GM13977 (cell line): ENCODE measurements at places on chromosomes 5 and 9.

- DNase-seq: no peak
These were observed 441.5 kb downstream of the DNAH5 start for GRCh38 chr5:13503017-13503416.

- DNase-seq: peak; percentile 53
These were observed 24.3 kb downstream of the CPLX2 start for GRCh38 chr5:175895686-175896102.

GRCh38 chr5:91058575-91058974, 324.5 kb downstream of the ARRDC3 start:
- no peak for DNase-seq

GRCh38 chr5:56440871-56441740, 208.0 kb upstream of the ANKRD55 start:
- DNase-seq: no peak

DNA sequence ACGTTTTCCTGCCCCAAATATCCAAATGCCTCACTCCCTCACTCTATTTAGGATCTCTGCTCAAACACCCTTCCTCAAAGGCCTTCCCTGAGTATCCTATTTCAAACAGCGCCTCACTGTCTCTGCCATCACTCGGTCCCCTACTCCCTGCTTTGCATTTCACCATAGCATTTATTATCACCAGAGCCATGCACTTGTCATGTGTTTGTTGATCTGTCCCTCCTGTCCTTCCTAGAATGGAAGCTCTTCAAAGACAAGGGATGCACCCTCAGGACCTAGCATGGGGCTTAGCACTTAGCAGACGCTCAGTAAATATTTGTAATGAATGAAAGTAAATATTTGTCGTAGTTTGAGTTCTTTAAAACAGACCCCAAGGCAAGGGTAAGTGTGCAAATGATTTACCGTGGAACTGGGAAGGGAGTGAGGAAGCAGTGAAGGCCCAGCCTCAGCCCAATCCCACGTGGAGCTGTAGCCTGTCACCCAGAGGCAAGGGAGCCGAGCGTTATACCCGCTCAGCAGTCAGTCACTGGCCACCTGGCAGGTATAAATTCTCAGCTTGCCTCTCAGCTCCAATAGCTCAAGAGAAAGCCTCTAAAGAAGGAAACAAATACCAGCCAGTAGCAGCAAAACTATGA, 97.7 kb upstream of the KIF2A start:
- DNase-seq: no peak

- DNase-seq: no peak
These were observed 3.1 kb upstream of the NDUFS4 start for GRCh38 chr5:53557386-53557785.

DNA sequence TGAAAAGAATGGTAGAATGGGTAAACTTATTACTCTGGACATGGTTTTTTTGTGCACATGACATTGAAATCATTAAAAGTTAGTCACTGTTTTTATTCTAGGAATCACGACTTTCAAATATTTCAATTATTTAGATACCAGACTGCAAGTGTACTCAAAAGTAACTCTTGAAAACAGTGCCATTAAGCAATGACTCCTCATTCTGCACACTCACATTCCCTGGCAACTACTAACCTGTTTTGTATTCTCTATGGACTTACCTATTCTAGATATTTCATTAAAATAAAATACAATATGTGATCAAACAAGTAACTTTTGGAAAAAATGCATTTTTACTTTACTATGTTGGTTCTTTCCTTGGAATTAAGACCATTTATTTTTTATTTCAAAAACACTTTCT, 607.0 kb downstream of the PDE4D start:
- no peak for DNase-seq

- DNase-seq: no peak
These were observed 491.4 kb upstream of the KLF4 start for GRCh38 chr9:107980984-107981383.
